A673 (cell line): ENCODE measurements at places on chromosomes 7 and 10. TPM values are rescaled to one million over a fixed set of nuclear protein-coding genes. Genes with fewer than 3 reads are reported as not detected.

GRCh38 chr10:126670056-126670894, at the start of gene C10orf90:
Gene C10orf90, minus strand, starts transcription at chr10:126670693. Its CDS starts 213 bp downstream, at chr10:126670480.
- no peak for DNase-seq
- H3K27me3 ChIP-seq = no peaks in the 10 kb centered on the region
- H3K27ac ChIP-seq = no peak within 1 kb of the TSS
- no peaks in the 10 kb centered on the region for H3K36me3 ChIP-seq
- H3K4me3 ChIP-seq = no peak within 1 kb of the TSS

DNA sequence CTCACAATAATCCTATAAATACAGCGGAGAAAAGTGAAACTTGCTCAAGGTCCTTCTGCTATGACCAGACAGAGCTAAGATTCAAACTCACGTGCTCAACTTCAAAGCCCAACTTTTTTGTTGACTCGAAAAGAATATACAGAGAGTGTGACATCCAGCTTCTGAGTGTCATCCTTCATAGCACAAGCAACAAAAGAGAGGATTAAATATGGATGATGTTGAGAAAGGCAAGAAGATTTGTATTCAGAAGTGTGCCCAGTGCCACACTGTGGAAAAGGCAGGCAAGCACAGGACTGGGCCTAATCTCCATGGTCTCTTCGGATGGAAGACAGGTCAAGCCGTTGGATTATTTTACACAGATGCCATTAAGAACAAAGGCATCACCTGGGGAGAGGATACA, 2.1 kb upstream of the FAM3C start:
- H3K36me3 ChIP-seq = no peaks in the 10 kb centered on the region
- no peaks in the 10 kb centered on the region for H3K27me3 ChIP-seq
- no peak overlapping the region for H3K27ac ChIP-seq
- peaks cover 13% of the 10 kb centered on the region for H3K4me1 ChIP-seq
- no peak overlapping the region for H3K4me3 ChIP-seq

GRCh38 chr10:122618461-122619165, 58.1 kb downstream of the DMBT1 start:
- H3K36me3 ChIP-seq = no peaks in the 10 kb centered on the region
- no peak for DNase-seq
- no peak overlapping the region for H3K27ac ChIP-seq
- H3K4me1 ChIP-seq = no peaks in the 10 kb centered on the region

The ZPBP gene
- total RNA-seq = not detected in 2 replicates

The HTR5A gene
- not detected in 2 replicates for total RNA-seq

DNA sequence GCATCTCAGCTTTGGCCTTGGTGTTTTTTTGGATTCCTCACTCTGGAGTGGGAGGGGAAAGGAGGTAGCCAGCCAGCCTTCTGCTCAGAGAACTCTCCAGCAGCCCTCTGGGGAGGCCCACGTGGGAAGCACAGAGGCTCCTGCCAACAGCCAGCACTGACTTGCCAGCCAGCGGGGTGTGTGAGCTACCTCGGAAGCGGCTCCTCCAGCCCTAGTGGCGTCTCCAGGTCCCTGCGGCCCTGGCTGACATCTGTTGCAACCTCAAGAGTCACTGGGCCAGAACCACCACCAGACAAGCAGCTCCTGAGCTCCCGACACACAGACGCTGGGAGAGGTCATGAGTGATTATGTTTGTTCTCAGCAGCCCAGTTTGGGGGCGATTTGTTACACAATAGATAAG, 180.2 kb upstream of the FZD8 start:
- DNase-seq = peak; percentile 79
- no peaks in the 10 kb centered on the region for H3K27me3 ChIP-seq
- H3K27ac ChIP-seq = no peak overlapping the region
- H3K36me3 ChIP-seq = no peaks in the 10 kb centered on the region
- no peak overlapping the region for H3K4me3 ChIP-seq
- H3K4me1 ChIP-seq = peaks cover 22% of the 10 kb centered on the region

DNA sequence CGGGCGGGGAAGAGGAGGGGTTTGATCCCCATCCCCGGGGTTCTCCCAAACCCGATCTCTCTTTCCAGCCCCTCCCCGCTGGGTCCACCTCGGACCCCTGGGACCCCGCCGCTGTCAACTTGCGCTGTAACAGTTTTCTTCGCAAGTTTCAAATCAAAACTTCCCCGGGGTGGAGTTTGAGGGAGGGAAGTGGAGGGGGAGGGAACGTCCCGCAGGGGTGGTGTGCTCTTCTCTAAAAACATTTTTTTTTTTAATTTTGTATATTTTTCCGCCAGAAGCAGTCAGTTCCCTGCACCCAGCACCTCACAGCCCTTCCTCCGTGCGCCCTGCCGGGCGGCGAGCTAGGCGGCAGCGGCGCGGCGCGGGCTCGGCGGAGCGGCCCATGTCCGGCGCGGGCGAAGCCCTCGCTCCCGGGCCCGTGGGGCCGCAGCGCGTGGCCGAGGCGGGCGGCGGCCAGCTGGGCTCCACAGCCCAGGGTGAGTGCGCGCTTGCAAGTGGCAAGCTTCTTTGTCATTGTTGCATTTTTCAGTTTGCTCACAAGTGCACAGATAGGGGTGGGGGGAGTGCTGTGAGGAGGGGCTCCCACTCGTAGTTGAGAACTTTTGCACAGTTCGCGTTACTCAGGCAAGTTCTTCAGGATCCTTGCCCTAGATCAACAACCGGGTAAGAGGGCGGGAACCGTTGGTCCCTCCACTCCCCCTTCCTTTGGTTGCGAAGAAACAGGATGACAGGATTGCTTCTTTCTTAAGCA, 933 bp downstream of the MDFIC start:
- peak overlapping the region; percentile 78 for H3K4me3 ChIP-seq
- H3K27ac ChIP-seq = peak overlapping the region; percentile 77
- peaks cover 28% of the 10 kb centered on the region for H3K4me1 ChIP-seq
- DNase-seq = peak; percentile 78

DNA sequence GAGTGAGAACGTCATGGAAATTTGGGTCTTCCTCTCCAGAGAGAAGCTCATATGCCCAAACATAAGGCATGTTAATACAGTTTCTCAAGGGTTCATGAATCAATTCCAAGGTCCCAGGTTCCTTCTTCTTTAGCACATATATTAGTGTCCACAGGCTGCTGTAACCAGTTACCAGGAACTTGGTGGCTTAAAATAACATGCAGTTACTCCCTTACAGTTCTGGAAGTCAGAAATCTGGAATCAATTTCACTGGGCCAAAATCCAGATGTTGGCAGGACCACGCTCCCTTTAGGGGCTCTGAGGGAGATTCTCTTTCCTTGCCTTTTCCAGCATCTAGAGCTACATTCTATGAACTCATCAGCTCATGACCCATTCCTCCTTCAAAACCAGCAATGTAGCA, 64.8 kb downstream of the MRC1 start:
- H3K36me3 ChIP-seq = no peaks in the 10 kb centered on the region
- DNase-seq = no peak
- no peaks in the 10 kb centered on the region for H3K27me3 ChIP-seq
- H3K27ac ChIP-seq = no peak overlapping the region
- no peaks in the 10 kb centered on the region for H3K4me1 ChIP-seq
- no peak overlapping the region for H3K4me3 ChIP-seq

GRCh38 chr10:124145109-124145870, 51.9 kb upstream of the CHST15 start:
- peaks cover 24% of the 10 kb centered on the region for H3K4me1 ChIP-seq
- DNase-seq = peak; percentile 59
- H3K36me3 ChIP-seq = no peaks in the 10 kb centered on the region
- peak overlapping the region; percentile 14 for H3K27ac ChIP-seq

DNA sequence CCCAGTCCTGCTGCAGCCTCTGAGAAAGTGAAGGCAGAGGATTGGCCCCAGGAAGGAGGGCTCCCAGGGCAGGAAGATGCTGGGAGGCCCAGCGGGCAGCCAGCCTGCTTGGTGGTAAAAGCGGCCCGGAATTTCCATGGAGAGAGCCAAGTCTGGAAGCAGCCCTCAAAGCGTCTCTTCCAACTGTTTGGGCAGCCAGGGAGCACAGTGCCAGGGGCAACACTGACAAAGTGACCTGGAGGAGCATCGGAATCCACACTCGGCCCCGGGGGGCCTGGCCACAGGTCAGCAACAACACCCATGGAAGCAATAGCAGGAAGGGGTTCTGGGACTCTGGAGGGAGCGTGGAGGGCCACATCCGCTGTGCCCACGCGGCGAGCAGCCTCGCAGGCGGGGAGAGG, 63.2 kb upstream of the FGFR2 start:
- no peak overlapping the region for H3K27ac ChIP-seq
- DNase-seq = no peak
- no peak overlapping the region for H3K4me3 ChIP-seq

The SPDYE8 gene
- not detected in 2 replicates for total RNA-seq

The PTF1A gene
- total RNA-seq = not detected in 2 replicates

The HOGA1 gene
- total RNA-seq = not detected in 2 replicates

The FAM131B gene
- total RNA-seq = 1.8 and 1.9 TPM in 2 replicates

The TAC1 gene
- total RNA-seq = 0.76 and 1.1 TPM in 2 replicates

The CYP3A7 gene
- total RNA-seq = not detected in 2 replicates

GRCh38 chr10:71375952-71376351, 20.8 kb upstream of the CDH23 start:
- H3K4me3 ChIP-seq = no peak overlapping the region
- peaks cover 5% of the 10 kb centered on the region for H3K4me1 ChIP-seq
- DNase-seq = no peak
- H3K36me3 ChIP-seq = no peaks in the 10 kb centered on the region
- H3K27me3 ChIP-seq = no peaks in the 10 kb centered on the region

DNA sequence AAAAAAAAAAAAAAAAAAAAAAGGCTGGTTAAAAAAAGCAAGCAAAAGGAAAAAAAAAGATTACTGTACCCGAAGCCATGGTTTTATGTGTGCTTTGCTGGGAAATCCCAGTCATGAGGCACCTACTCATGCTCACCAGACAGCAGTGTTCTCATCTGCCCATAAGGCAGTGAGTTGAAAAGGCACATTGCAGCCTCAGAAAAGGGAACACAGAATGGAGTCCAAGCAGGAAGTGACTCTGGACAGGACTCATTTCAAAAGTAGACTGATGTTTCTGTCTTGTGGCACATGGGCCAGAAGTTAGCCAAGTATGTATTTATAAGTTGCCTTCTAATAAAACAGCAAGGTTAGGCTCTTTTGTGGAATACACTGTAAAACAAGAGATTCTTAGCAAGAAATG, 40.2 kb downstream of the PDSS1 start:
- DNase-seq = no peak
- no peak overlapping the region for H3K27ac ChIP-seq
- no peaks in the 10 kb centered on the region for H3K4me1 ChIP-seq
- no peak overlapping the region for H3K4me3 ChIP-seq

GRCh38 chr7:15747301-15747700, 60.8 kb upstream of the MEOX2 start:
- H3K27ac ChIP-seq = no peak overlapping the region
- no peaks in the 10 kb centered on the region for H3K27me3 ChIP-seq
- DNase-seq = peak; percentile 15
- no peak overlapping the region for H3K4me3 ChIP-seq
- H3K36me3 ChIP-seq = no peaks in the 10 kb centered on the region

The SBDS gene
- total RNA-seq = 56.1 and 63.4 TPM in 2 replicates

GRCh38 chr7:40909346-40909980, 774.7 kb downstream of the SUGCT start:
- no peaks in the 10 kb centered on the region for H3K4me1 ChIP-seq
- no peaks in the 10 kb centered on the region for H3K36me3 ChIP-seq
- H3K4me3 ChIP-seq = no peak overlapping the region

The HABP2 gene
- not detected in 2 replicates for total RNA-seq

DNA sequence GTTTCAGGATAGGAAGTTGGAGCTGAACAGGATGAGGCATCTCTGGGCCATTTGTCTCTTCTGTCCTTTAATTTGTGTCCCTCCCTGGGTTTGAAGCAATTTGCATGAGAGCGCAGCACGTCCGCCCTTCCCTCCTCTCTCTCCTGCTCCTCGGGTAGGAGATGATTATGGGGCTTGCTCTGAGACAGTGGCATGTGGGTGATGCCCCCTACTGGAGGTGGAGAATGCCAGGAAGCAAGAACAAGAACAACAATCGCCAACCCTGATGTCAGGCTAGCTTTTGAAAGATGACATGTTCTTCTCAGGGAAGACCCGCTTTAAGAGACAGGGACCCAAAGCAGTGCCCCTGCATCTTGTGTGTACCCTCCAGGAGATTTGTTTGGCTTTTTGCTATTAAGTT, 63.9 kb upstream of the LOXL4 start:
- peaks cover 5% of the 10 kb centered on the region for H3K27me3 ChIP-seq
- H3K36me3 ChIP-seq = no peaks in the 10 kb centered on the region
- no peaks in the 10 kb centered on the region for H3K4me1 ChIP-seq
- no peak overlapping the region for H3K27ac ChIP-seq

DNA sequence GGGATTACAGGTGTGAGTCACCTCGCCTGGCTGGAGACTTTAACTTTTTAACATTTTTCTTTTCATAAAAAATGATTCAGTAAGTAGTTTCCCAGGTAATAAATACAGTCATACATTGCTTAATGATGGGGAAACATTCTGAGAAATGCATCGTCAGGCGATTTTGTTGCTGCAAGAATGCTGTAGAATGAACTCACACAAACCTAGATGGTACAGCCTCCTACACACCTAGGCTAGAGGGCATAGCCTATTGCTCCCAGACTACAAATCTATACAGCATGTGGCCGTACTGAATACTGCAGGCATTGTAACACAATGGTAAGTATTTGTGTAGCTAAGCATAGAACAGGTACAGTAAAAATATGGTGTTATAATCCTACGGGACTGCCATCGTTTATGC, 108.5 kb upstream of the SFMBT2 start:
- no peak overlapping the region for H3K27ac ChIP-seq
- no peak overlapping the region for H3K4me3 ChIP-seq
- H3K4me1 ChIP-seq = peaks cover 10% of the 10 kb centered on the region
